ENCODE measurements at places on chromosomes 1 and 21.
A peak's percentile ranks its signal among the peaks of the same experiment; 100 is the strongest.

DNA sequence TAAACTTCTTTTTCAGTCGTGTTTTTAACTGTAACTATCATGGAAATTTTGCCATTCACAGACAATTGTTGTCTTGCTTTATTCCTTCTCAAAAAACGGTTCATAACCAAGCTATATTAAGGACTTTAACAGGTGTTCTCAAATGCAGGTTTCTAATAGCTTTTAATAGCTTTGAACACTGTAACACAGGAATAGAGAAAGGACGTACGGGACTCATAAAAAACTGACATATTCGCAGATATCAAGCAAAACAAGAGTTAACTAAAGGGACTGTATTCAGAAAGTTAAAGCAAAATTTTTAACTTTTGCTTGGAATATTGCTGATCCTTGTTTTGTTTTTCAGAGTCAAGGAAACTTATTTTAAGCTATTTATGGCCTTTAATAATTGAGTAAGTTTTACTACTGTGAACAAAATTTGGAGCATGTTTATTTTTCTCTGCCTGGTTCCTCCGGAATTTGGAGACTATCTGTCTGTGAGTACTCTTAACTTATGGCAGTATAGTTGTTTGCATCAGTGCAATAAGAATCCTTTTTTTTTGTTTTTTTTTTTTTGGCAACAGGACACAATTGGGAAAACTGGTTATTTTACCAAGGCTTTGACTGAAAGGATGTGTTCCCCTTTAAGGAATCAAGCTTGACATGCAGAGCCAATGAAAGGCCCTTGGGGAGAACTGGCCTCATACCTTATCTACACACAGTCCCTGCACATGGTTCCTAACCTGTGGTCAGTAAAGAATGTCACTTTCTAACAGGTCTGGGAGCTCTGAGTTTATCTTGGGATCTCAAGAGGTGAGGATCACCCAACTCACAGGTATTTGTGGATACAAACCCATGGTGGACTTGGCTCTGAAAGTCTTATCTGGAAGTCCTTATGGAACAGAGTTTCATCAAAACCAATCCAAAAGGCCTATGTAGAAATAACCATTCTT is 5.8 kb upstream of the CD46 start:
- no peak for DNase-seq

GRCh38 chr21:43355925-43356289 is 71.0 kb downstream of the SIK1 start:
- no peak for DNase-seq

DNA sequence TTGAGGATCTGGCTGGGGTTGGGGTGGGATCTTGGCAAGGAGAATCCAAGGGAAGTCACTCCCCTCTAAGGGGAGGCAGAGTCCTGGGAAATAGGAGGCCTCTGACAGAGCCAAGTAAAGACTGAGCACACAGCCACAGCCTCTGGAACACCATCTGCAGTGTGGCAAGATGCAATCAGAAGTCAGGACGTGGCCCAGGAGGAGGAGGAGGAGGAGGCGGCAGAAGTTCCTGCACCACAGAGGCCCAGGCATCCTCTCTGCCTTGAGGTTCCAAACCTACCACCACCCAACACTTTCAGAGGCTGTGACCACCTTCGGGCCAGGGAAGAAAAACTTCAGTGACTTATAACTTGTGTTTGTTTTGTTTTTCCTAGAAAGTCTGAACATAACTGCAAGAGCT is 23.7 kb upstream of the KCNE2 start:
- DNase-seq = no peak

GRCh38 chr1:226671277-226671676 is 67.8 kb downstream of the ITPKB start:
- DNase-seq = no peak

DNA sequence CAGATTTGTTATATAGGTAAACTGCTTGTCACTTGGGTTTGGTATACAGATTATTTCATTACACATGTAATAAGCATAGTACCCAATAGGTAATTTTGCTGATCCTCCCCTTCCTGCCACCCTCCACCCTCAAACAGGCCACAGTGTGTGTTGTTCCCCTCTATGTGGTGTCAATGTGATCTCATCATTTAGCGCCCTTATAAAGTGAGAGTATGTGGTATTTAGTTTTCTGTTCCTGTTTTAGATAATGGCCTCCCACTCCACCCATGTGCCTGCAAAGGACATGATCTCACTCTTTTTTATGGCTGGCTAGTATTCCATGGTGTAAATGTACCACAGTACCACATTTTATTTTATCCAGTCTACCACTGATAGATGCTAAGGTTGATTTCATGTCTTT is 522.1 kb upstream of the LRRC7 start:
- no peak for DNase-seq

GRCh38 chr1:60978421-60979357 is 103.7 kb upstream of the NFIA start:
- peak; percentile 32 for DNase-seq

DNA sequence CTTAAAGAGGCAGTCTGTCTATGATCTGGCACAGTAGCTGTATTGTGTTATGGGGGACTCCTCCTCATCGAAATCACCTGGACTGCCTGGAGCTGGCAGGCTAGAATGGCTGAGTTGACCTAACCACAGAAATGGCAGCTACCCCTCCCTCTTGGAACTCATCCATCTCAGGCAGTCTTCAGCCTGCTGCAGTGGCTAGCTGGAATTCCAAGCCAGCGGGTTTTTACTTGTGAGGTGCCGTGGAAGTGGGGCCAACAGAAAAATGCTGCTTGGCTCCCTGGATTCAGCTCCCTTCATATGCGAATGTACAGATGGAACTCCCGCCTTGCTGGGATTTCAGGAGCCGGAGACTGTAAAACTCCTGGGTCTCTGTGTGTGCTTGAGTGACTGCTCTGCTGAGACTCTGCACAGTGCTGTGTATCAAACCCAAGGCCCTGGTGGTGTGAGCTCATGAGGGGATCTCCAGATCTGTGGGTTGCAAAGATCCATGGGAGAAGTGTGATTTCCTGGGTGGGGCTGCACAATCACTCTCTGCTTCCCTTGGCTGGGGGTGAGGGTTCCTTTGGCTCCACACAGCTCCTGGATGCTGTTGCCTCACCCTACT is 316.9 kb downstream of the CTH start:
- DNase-seq = no peak

- DNase-seq = no peak
Measured at GRCh38 chr21:45064091-45064490, 10.3 kb upstream of the ADARB1 start.

DNA sequence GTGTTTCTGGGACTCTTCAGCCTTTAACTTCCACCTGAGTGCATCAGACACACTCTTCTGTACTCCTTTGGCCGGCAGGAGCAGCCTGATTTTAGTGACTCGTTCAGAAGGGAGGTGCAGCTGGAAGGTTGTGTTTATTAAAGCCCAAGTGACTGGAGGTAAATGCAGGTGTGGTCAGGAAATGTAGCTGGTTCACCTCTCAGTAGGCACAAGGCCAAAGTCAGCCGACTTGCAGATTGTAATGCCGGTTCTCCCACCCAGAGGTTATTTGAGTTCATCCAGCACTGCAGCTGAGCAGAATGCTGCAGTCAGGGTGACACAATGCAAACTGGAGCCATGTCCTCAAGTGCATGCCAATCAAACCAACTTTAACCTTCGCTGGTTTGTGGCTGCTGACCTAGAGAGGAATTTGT is 91.5 kb downstream of the SPATA46 start:
- no peak for DNase-seq

- no peak for DNase-seq
Measured at GRCh38 chr1:168287237-168287664, 6.6 kb downstream of the TBX19 start.

DNA sequence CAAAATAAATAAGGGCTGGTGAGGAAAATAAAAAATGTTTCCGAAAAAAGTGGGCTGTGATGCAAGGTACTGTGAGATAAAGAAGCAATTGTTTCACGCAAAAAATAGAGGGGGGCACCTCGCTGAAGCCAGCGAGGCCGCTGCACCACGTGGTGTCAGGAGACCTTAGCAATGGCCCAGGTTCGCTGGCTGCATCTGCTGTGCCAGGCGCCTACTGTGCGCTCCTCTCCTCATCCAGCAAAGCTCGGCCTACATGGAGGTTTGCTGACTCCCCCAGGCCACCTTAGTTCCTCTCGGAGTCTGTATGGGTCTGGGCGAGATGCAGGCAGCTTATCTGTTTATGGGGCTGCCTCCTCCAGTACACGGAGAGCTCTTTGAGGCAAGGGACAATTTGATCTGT is 119.6 kb downstream of the NR5A2 start:
- DNase-seq = no peak

- DNase-seq = no peak
Measured at GRCh38 chr1:225685476-225686176, 32.7 kb upstream of the ENAH start.

- no peak for DNase-seq
Measured at GRCh38 chr1:159987186-159987585, 33.1 kb upstream of the SLAMF9 start.

DNA sequence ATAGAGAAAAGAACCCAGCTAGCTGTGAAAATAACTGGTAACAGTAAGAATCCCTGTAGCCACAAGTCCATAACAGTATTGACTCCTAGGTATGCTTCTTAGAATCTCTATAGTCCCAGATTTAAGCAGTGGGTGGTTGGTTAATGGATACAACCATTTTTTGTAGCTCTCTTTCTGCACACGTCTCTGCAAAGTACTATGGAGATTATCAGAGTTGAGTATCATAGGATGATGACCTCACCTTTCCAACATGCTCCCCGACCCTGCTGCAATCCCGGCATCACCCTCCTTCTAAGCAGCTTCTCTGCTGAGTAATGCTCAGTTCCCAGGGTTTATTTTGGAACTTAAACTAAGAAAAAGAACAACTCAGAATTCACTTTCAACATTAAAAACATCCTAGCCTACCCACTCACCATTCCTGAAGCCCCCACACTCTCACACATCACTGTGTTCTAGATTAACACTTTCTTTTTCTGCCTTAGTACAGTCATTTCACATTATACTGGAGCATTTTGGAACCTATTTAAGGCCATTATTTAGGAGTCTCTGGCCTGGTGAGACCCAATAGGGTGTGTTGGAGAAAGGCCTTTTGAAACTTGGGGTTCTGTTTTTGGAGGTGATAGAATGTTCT is 2.7 kb downstream of the MLLT11 start:
- no peak for DNase-seq

GRCh38 chr21:45175326-45176095 is 101.1 kb downstream of the ADARB1 start:
- no peak for DNase-seq

DNA sequence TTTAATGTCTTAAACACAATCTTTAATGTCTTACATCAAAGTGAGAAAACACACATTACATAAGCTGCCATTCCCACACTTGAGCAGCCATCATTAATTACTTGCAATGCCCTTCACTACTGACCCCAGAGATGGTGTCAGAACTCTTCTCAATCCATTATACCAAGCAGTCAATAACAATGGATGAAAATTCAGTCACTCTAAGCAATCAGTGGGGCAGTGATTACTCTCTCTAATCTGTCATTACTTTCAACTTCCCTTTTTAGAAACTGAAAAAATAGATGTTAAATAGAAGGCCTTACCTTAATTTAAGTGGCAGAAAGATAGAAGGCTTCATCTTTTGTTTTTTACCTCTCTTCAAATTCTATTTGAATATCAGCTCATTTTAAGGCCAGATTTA is 9.7 kb upstream of the FRRS1 start:
- DNase-seq = no peak

Measured in GM12891 (cell line).